ENCODE measurements at places on chromosomes 2 and 18.
A peak's percentile ranks its signal among the peaks of the same experiment; 100 is the strongest.

DNA sequence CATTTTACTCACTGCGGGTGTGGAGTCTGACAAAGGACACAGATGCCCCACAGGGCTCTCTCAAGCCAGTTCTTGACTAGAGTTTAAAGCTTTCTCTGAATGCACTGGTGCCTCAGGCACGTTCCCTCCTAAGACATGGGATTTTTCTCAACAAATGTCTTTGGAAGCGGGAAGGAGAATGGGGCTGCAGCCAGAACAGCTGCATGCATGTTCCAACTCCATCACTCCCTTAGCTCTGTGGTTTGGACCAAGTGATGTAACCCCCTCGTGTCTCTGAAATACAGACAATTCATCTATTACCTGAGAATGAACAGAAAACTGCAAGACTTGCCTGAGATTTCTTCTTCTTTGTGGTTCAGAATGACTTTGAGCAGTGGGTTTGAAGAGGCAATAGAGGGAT, 141.7 kb upstream of the SERPINE2 start:
- no peak for DNase-seq

DNA sequence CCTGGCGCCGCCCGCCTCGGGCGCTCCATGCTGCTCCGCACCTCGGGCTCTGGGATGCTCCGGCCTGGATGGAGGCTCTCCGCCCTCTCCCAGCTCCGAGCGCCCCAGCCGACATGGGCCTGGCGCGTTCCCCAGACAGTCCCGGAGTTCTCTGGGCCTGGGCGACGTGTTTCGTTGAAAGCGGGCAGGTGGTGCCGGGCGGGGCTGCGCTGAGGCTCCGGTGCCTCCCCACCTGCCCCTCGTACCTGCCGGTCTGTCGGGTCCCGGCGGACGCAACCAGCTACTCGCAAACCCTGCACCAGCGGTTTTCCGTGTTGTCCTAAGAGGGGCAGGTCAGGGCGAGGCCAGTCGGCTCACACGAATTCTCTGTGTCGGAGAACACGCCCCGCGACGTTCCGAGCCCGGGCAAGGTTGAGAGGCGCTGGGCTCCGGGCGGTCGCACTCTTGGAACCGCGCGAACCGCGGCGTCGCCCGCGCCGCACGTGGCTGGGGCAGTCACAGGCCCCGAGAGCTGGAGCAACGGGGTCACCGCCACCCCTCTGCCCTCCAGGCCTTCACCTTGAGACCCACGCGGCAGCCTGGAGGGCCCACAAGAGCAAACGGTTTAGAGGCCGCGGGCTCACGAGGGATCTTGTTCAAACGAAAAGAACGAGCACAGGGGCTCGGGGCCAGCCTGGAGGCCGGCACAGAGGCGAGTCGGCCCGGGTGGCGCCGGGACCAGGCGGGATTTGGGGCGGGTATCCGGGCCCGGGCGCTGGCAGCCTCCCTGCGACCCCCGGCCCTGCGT, 4.2 kb upstream of the SIX2 start:
- no peak for DNase-seq

- no peak for DNase-seq
Observed at GRCh38 chr2:136327162-136327852, 209.4 kb upstream of the CXCR4 start.

GRCh38 chr18:9091066-9091476, 11.4 kb upstream of the NDUFV2 start:
- DNase-seq, result no peak

- no peak for DNase-seq
Observed at GRCh38 chr18:2348003-2348402, 223.3 kb downstream of the METTL4 start.

- DNase-seq, result peak; percentile 94
Observed at GRCh38 chr2:9897331-9897737, 54.1 kb downstream of the TAF1B start.

- DNase-seq, result no peak
Observed at GRCh38 chr2:52260904-52261303, 1229.0 kb upstream of the NRXN1 start.

DNA sequence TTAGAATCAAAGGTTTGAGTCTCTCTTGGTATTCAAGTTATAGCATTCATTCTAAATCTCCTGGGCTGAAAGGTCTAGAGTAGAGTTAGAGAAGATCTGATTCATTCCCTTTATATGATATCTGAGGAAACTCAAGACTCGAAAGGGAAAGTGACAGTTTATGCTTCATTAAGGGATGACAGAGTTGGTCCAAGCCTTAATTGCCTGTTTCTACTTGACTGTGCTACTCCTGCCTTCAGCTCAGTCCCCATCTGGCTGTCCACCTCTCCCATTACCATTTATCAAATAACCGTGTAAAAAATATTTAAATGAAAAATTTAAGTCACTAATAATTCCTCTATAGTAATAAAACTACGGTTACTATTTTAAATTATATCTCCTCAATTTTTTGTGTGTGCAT, 537.1 kb upstream of the MEX3C start:
- no peak for DNase-seq

DNA sequence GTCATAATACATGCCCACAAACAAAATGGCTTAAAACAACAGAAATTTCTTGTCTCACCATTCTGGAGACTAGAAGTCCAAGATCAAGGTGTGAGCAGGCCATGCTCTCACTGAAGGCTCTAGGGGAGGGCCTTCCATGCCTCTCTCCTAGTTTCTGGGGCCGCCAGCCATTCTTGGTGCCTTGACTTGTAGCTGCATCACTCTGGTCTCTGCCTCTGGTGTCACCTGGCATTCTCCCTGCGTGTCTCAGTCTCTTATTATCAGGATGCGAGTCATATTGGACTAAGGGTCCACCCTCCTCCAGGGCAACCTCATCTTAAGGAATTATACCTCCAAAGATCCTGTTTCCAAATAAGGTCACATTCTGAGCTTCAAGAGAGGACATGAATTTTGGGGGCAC, 76.1 kb downstream of the KCNF1 start:
- DNase-seq, result no peak

- DNase-seq, result no peak
Observed at GRCh38 chr2:98160554-98160953, 73.6 kb downstream of the VWA3B start.

DNA sequence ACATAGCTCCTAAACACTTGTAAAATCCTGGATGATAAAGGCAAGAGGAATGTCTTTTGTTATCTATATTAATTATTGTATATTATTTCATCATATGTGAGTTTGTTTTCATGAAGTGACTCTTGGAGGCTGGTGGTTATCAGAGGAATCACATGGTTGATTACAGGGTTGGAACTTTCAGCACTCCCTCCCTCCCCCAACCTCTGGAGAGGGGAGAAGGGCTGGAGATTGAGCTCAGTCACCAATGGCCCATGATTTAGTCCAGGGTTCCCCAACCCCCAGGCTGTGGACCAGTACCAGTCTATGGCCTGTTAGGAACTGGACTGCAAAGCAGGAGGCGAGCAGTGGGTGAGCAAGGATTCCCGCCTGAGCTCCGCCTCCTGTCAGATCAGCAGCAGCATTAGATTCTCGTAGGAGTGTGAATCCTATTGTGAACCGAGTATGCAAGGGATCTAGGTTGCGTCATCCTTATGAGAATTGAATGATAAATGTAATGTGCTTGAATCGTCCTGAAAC, 37.7 kb downstream of the FBXO48 start:
- DNase-seq, result no peak

All from fibroblast of skin of left biceps (primary cell).